ENCODE measurements at places on chromosomes 13 and 19.
A peak's percentile ranks its signal among the peaks of the same experiment; 100 is the strongest.

DNA sequence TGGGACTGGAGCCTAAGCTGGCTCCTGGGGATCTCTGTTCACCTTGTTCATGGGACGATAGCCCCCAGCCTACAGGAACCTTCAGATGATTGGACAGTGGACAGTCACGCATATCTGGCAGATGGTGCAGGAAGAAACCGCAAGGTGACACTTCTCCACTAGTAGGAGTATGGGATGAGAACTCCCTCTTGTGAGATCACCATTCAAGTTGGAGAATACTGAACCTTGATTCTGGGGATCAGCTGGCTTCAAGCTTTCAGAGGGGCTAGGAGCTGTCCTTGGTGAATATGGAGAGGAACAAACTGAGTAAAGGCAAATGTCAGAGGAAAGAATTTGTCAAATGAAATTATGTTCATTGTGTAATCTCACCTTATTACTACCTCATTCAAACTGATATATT is 204.5 kb downstream of the PDS5B start:
- no peak for DNase-seq

DNA sequence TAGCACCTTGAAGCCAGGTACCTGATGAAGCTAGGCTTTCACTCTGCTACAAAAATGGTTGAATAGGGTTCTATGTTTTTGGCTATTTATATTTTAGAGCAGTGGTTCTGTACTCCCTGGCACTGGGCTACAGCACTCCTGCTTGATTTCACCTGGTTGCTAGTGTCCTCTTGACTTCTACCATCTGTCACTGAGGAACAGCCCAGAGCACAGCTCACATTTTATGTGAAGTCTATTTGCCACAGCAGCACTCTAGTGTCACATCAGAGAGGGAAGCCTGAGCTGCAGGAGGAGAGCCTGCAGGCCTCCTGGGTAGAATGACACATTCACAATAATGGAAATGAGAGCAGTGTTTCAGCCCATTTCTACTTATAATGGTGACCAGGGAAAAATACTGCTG is 184.2 kb downstream of the ZNF486 start:
- DNase-seq = no peak

DNA sequence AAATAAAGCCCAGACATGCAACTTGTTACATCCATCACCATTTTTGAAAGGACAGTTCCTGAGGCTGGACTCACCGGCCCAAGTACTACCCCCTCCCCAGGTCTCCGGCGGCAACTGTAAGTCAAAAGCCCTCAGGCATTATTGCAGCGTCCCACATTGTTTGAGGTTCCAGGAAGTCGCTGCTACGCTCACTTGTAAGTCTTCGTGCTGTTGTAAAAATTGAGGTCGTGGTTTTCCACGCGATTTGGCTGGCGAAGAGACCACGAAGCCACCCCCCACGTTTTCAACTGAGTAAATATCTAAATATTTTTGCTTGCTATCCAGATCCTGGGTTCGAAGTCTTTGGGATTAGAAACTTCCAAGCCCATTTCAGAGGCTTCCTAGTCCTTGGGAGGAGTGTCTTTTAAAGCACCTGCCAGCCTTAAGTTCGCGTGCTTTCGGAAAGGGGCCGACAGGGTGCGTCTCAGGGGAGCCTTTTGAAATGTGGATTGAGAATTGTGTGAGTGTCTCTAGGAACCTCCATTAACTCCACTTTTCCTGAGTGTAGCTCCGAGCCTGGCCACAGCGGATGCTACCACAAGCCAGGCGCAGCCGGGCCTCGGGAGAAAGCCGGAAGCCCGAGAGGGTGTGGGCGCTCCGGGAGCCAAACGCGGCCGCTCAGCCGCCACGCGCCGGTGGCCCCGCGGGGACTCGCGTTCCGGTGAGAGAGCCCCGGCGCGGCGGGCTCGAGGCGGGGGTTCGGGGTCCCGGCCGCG is 434 bp upstream of the FNDC3A start:
- DNase-seq = peak; percentile 34

DNA sequence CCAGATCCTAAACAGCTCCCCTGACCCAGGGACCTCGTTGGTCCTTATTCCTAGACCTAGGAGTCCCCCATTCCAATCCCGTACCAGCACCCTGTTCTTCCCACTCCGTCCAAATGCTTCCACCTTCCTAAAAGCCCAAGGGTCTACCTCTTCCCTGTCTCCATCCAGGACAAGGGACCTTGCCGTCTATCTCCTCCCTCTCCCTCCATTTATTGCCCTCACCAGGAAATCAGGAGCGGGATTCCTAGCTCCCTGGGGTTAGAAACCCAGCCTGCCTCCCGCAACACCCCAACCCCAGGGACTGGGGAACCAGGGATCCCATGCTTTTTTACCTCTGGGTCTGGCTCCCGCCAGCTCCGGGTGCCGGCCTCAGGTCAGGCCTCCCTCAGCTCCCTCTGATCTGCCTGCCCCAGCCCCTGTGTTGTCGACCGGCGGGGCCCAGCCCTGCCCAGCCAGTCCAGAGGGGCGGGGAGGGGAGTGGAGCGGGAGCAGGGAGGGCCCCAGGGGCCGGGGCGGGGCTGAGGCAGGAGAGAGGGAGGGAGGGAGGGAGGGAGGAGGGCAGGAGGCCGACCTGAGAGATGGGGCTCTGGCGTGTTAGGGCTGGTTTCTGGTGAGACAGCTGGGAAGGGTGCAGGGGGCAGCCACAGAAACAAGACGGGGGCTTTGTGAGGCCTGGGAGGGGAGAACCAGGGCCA is at the start of gene B3GNT8:
Gene B3GNT8, minus strand, starts transcription at position 423 of the 695 bp plus-strand sequence. CDS start 596 bp downstream, outside the sequence.
- peak; percentile 47 for DNase-seq

- no peak for DNase-seq
Measured at GRCh38 chr19:49856574-49857021, 5.6 kb downstream of the PTOV1 start.

DNA sequence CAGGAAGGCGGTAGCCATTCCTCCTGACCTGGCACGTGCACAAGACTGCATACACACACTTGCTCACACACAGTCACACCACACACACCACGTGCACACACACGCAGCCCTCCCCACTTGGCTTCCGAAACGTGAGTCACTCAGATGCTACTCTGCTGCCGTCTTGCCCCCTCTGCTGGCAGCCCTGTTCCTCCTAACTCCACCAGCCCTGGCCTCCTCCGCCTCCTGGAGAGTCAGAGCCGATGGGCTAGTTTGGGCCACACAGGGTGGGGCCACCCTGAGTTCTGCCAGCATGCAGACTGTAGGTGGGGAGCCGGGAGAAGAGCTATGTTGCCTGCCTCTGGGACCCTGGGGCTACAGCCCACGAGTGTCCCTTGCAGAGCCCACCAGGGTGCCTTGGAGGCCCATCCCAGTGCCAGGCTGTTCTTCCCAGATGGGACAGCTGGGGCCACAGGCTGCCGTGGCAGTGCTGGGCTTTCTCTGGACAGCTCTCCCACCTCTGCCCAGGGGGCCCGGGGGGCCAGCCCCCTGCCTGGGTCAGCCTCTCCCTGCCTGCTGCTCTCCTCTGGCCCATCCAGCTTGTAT is 12.1 kb downstream of the PIN1 start:
- peak; percentile 57 for DNase-seq

- no peak for DNase-seq
Measured at GRCh38 chr19:34960940-34961679, 2.9 kb downstream of the ZNF792 start.

DNA sequence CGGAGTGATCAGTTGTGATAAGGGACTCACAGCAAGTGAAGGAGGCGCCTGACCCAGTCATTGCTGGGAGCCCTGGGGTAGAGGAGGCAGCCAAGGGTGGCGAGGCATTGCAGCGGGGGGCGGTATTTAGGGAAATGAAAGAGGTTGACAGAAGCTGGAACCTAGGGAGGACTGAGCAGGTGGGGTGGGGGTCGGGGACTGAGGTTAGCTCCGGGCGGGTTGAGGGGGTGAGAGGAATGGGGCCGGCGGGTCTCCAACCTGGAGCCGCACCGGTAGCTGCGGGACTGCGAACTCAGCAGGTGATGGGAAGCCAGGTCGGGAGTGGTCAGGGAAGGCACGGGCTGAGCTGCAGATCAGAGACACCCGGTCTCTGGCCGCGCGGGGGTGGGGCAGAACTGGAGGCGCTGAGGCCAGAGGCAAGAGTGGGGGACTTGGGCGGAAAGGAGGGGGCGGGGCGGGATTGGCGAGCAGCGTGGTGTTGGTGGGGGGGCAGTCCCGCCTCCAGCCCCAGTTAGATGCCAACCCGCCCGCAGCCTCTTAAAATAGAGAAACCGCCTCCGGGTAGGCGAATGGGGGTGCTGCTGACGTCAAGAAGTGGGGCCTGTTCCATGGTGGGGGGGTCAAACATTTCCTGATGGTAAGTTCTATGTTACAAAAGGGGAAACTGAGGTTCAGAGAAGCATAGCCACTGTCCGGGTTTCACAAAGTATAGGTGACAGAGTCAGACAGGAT is 1.5 kb downstream of the MAST3 start:
- no peak for DNase-seq

GRCh38 chr13:99792079-99792921 is 179.3 kb downstream of the ZIC5 start:
- DNase-seq = no peak

- peak; percentile 77 for DNase-seq
Measured at GRCh38 chr19:1568320-1569019, at the start of gene MEX3D. Gene MEX3D (minus strand): TSS chr19:1568325. CDS start chr19:1568058, 267 bp downstream.

GRCh38 chr13:30577401-30577852 is 40.3 kb upstream of the USPL1 start:
- peak; percentile 41 for DNase-seq

DNA sequence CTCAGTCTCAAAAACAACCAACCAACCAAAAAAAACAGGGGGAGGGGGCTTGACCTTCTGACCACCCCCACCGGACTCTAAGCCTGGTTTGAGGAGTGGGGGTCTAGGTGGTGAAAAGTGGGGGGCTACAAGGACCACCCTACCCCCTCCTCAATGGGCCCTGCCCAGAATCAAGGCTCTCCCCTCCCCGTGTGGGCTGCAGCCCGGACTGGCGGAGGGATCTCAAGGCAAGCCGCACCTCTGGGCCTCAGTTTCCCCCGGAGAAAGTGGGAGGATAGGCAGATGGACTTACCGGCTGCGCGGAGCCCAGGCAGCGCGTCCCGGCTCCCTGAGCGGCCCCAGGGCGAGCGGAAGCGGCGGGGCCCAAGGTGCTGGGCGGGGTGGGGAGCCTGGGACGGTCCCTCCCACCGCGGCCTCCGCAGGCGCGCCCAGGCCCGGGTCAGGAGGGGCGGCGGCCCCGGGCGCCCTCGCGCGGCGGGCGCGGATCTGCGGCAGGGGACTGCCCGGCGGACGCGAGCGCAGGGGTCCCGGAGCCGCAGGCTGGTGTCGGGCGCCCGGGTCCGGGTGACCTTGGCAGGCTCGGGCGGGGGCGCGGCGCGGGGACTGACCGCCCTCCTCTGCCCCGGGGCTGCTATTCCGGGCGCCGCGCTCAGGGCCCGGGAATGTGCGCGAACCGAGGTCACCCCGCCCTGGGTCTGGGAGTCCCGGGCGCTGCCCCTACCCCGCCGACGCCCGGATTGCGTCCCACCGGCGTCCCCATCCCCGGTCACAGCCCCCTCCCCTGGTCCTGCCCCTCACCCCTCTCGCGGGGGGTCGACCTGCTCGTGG is at the start of gene ADAMTSL5:
Gene ADAMTSL5, minus strand, starts transcription at position 349 of the 828 bp plus-strand sequence. CDS start 2,076 bp downstream, outside the sequence.
- peak; percentile 67 for DNase-seq

GRCh38 chr19:1645299-1645698 is 7.1 kb downstream of the TCF3 start:
- no peak for DNase-seq

- no peak for DNase-seq
Measured at GRCh38 chr19:6576869-6577475, 14.0 kb downstream of the CD70 start.

GRCh38 chr19:49997709-49998108 is 27.5 kb downstream of the VRK3 start:
- DNase-seq = peak; percentile 14

- no peak for DNase-seq
Measured at GRCh38 chr13:29453617-29454011, 141.9 kb downstream of the SLC7A1 start.

- no peak for DNase-seq
Measured at GRCh38 chr19:33616857-33617256, 4.9 kb upstream of the CHST8 start.

DNA sequence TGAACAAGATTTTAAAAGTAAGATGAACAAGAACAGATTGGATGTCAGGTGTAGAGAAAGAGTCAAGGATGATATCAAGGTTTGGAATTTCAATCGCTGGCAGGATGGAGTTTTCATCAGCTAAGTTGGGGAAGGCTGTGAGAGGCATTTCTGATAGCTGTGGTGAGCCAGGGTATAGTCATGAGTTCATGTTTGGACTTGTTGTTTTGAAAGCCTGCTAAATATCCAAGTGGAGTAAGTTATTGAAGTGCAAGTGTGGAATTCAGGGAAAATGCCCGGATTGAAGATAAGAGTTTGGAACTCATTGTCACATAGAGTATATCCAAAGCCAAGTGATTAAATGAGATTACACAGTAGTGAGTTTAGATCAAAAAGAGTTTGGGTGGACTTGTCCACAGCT is 11.0 kb upstream of the EPSTI1 start:
- DNase-seq = no peak

DNA sequence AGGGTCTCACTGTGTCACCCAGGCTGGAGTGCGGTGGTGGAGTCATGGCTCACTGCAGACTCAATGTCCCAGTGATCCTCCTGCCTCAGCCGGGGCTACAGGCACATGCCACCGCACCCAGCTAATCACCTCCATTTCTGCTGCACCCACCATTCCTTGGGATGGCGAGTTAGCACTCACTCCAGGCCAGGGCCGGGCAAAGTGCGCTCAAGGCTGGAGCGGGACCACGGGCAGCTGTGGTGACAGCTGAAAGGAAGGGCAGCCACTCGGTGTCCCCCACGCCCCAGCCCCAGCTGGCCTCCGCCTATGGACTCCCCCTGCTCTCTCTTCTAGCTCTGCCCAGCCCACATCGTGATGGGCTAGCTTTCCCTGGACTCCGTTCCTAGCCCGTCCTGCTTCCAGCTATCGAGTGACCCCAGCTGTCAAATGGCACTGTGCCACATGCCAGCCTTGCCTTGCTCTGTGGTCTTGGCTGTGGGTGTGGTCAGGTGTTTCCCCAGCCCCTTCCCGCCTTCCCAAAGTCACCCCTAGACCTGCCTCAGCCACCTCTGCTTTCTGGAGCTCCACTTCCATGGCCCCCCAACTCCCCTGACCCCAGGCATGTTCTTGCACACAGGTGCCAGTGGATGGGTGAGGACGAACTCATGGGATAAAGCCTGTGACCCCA is 4.1 kb downstream of the MICOS13 start:
- DNase-seq = no peak

DNA sequence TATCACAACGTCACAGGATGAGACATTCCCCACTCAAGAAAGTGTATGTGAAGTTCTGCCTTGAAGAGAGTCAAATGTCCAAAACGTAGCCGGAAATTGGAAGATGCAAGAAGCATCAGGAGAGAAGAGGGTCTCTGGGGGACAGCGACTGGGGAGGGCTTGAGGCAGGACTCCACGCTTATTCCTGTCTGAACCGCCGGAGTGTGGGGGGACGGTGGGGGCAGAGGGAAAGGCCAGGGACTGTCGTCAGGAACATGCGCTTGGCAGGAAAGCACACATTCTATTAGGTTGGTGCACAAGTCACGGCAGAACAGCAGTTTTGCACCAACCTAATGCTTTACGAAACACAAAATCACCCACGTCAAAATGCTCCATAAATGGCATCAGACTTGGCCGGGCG is 95.3 kb upstream of the TM9SF2 start:
- no peak for DNase-seq

- DNase-seq = no peak
Measured at GRCh38 chr13:92967923-92968322, 258.7 kb upstream of the GPC6 start.
